Right ventricle myocardium inferior (tissue), 1 donor: ENCODE measurements at places on chromosomes 6 and 20. TPM values are rescaled to one million over a fixed set of nuclear protein-coding genes. Genes with fewer than 3 reads are reported as not detected.
A peak's percentile ranks its signal among the peaks of the same experiment; 100 is the strongest.

The SLC22A23 gene
- total RNA-seq, result 5.6 TPM

DNA sequence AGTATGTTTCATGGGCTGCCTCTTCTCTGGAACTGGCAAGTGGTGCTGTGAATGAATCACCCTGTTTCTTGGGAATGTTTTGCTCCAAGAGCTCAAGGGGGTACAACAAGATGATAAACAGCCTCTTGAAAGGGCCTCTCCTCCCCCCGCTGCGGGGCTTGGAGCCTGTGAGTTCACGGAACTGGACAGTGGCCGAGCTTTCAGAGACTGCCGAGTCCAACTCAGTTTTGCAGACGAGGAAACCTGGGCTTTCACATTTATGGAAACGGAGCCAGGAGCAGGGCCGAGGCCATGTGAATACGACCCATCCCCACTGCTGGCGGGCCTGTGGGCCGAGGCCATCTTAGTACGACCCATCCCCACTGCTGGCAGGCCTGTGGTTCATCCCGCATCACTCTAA is 18.2 kb upstream of the SRC start:
- DNase-seq, result peak; percentile 87

DNA sequence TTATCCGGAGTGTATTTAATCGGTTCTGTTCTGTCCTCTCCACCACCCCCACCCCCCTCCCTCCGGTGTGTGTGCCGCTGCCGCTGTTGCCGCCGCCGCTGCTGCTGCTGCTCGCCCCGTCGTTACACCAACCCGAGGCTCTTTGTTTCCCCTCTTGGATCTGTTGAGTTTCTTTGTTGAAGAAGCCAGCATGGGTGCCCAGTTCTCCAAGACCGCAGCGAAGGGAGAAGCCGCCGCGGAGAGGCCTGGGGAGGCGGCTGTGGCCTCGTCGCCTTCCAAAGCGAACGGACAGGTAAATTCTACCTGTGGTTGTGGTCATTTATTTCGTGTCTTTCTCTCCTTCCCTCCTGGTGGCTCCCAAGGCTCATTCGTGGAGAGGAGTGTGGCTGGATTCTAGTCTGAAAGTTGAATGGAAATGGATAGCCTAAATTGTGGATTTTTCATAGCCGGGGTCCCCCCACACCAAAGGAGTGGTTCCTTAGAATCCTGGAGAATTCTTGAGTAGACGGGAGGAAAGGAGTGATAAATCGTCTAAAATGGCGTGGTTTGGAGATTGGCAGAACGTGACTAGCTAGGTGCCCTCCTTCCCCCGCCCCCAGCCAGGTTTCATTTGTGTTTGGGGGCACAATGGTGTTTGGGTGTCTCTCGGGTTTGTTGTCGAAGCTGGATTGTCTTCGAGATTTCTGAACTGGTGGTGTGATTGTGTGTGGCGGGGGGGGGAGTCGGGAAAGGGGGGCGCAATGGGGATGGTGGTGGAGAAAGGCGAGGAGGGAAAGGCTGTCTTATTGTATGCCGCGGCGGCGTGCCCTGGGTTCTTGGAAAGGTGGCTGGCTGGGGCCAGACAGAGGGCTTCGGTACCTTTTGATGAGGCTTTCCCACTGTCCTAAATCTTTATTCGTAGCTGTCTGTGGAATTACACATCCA is 673 bp downstream of the MARCKS start:
- DNase-seq, result peak; percentile 73

GRCh38 chr20:33522256-33522820 is 32.4 kb downstream of the CBFA2T2 start:
- DNase-seq, result no peak

DNA sequence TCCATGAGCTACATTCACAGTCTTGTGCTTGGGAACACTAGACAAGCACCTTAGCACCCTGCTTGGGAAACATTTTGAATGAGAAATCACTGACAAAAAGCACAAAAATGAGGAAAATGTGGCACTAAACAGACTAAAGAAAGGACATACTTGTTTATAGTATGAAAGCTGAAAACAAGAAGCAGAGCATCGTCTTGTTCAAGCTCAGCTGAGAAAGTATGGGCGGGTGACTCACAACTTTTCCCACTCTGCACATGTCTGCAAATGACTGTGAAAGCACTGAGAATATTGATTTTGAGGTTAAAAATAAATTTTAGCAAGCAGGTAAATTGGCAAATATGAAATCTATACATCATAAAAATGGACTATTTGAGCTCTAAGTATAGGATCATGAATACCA is 725.3 kb downstream of the COL12A1 start:
- no peak for DNase-seq

DNA sequence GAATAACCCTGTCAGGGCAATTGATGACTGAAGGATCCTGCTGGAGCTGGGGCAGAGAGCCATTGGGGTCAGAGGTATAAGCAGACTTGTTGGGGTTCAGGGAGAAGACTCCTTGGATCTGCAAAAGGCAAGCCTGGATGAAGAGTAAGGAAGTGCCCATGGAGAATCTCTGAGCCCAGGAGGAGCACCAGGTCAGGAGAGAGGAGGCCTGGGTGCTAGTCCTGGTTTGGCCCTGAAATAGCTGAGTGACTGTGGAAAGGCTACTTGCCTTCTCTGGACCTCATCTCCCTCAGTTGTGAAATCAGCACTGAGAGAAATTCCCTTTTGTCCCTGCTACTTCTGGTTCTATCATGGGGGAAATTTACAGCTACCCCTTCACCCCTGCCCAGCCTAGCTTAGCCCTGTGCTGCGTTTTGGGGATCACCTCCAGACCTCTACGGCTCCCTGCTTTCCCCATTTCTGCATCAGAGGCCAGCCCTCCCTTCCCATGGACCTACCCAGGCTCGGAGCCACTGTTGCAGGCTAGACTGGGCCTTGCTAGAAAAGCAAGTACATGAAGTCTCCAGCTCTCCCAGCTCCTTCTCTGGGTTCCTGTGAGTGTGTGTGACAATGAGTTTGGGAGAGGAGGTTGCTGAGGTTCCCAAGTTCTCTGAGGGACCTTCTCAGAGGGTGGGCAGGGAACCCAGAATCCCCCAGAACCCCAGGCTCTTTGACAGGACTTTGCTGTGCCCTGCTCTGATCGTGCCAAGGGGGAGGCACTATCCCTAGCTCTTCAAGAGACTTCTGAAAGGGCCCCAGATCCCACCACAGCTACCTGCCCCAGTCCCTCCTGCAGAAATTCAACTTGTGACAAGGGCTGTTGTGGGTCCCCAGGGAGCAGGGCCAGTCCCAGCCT is 2.3 kb upstream of the NCR2 start:
- DNase-seq, result no peak

- no peak for DNase-seq
Measured at GRCh38 chr6:156169371-156169770, 607.8 kb upstream of the ARID1B start.

The CST4 gene
- total RNA-seq, result not detected

The EBF4 gene
- 4.7 TPM for total RNA-seq

DNA sequence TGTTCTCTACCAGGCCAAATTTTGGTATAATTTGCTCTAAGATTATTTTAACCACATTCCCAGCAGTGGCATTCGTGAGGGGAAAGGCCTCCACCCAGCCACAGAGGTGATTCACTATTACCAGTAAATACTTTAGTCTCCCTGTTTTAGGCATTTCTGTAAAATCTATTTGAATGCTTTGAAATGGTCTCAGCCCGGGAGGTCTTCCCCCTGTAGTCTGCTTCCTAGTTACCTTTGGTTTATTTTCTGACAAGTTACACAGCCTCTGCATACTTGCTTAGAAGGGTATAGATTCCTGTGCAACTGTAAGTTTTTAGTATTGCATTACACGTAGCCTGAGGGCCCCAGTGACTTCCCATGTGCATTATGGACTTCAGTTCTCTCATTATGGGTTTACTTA is 248.7 kb downstream of the C6orf118 start:
- DNase-seq, result no peak

GRCh38 chr6:169794317-169795055 is 43.1 kb downstream of the ERMARD start:
- DNase-seq, result peak; percentile 40

- no peak for DNase-seq
Measured at GRCh38 chr6:147226163-147226724, 22.0 kb downstream of the STXBP5 start.

DNA sequence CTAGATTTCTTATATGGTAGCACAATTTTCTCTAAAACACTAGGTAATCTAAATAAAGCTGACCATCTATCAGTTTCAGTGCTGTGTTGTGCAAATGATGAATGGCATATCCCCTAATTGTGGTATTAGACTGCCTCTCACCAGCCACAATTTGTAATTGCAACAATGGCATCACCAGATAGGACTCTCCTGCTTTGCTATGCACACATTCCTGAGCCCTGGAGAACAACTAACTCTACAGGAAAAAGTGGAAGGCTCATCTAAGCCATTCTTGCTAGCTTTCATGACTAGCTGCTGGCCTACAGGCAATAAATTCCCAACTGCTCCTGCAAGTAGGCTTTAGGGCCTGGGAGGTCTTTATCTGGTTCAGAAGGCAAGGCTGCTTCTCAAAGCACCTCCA is 974.1 kb downstream of the EYS start:
- no peak for DNase-seq

The MYCT1 gene
- total RNA-seq, result 17.6 TPM

DNA sequence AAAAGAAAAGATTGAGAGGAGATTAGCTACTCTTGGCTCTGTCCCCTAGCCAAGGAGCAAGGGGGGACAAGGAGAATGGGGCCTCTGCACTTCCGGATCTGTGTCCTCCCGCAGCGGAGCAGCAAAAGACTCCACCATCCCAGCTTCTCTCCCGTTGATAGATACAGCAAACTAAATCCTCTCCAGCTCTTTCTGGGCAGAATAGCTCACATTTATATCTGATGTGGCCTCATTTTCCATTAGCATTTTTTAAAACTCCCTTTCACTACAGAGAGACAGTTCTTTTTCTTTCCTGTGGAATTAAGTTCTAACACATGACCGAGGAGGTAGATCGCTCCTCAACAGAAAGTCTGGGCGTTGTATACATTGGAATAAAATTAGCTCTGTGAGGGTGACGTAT is 260.9 kb upstream of the SOX4 start:
- no peak for DNase-seq

DNA sequence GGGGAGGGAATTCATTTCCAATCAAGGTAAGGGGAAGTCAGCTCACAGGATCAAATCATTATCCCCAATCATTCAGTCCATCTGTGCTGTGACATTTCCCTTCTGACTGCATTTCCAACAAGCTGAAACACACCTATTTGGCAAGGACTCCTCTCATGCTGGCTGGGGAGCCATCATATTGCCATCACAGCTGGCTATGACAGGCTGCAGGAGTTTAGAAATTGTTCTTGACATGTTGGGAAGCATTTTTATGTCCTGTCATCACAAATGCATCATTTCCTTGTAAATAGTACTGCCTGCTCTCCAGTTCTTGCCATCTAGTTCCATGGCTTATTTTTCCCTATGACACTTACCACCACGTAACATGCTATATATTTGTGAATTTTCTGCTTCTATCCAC is 113.9 kb upstream of the TMEM170B start:
- no peak for DNase-seq

The SNX21 gene
- total RNA-seq, result 22.5 TPM

The FOXC1 gene
- total RNA-seq, result 2.7 TPM

GRCh38 chr20:49420811-49421295 is 61.6 kb downstream of the KCNB1 start:
- no peak for DNase-seq

- DNase-seq, result no peak
Measured at GRCh38 chr6:26327450-26328264, 37.3 kb upstream of the BTN3A2 start.

DNA sequence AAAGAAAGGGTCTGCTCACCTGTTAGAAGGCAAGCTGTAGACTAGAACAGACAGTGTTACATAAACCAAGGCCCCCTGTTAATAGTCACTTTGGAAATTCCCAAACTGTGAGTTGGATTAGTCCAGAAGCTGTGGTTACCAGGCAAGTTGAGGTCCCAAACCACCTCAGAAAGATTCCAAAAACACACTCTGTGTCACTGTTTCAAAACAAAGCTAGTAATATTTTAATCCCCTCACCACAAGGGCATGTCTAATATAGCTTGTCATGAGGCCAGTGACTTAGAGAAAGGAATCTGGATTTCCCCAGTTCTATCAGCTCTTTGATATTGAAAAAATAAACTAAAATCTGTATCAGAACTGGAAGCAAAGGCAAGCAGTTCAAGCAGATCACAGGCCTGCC is 244.6 kb downstream of the HAO1 start:
- DNase-seq, result no peak
